Progenitor cell of endocrine pancreas (in vitro differentiated cells): ENCODE measurements at places on chromosomes 7 and 10. TPM values are rescaled to one million over a fixed set of nuclear protein-coding genes. Genes with fewer than 3 reads are reported as not detected.

SVOPL gene
- 1.4 TPM in 2 replicates for total RNA-seq

FAM180A gene
- total RNA-seq, result not detected in 2 replicates

FZD8 gene
- 27.4 TPM in 2 replicates for total RNA-seq

ERVW-1 gene
- not detected in 2 replicates for total RNA-seq

DNA sequence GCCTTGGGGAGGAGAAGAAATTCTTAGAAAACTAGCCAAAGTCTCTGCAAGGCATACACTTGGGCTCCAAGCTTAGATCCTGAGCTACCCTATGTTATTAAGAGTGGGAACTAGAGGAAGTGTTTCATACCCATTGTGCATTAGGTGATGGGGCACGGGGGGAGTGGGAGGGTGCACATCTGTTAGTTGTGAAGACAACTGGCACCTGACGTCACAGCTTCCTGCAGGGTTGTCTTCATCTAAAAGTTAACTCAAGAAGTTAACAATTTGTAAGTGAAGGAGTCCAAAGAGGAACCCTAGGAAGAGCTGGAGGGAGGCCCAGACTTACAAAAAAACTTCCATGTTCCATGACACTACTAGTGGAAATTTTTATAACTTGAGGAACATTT, 158.1 kb downstream of the ADRA2A start:
- no peaks in the 10 kb centered on the region for H3K4me1 ChIP-seq
- DNase-seq, result no peak
- H3K36me3 ChIP-seq, result no peaks in the 10 kb centered on the region
- peaks cover 27% of the 10 kb centered on the region for H3K27me3 ChIP-seq

GRCh38 chr7:131773413-131773812, 217.0 kb upstream of the PODXL start:
- H3K27ac ChIP-seq, result no peak overlapping the region
- peaks cover 7% of the 10 kb centered on the region for H3K27me3 ChIP-seq
- H3K4me3 ChIP-seq, result no peak overlapping the region
- peaks cover 16% of the 10 kb centered on the region for H3K4me1 ChIP-seq

GRCh38 chr10:110506448-110506847, 8.7 kb downstream of the DUSP5 start:
- H3K4me3 ChIP-seq, result no peak overlapping the region
- H3K27ac ChIP-seq, result peak overlapping the region; percentile 41
- peaks cover 31% of the 10 kb centered on the region for H3K4me1 ChIP-seq

DNA sequence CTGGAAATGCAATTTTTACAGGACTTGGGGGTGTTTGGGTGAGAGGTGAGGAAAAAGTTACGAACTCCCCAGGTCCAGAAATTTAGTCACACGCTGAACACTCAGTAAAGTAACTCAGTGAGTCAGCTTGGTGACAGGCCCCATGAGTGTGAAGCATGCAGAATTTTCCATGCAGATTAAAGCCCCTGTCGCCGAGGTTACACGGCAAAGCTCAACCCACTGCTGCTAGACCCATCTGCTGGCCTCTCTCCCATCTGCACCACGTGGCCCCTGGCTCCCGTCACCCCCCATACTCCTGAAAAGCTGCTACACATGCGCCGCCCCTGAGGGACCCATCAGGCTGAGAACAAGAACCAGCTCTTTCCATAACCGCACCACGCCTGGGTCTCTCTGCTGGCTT, 7.0 kb upstream of the MMP21 start:
- no peak overlapping the region for H3K4me3 ChIP-seq
- H3K4me1 ChIP-seq, result no peaks in the 10 kb centered on the region
- H3K27ac ChIP-seq, result no peak overlapping the region
- H3K36me3 ChIP-seq, result no peaks in the 10 kb centered on the region
- no peak for DNase-seq

DNA sequence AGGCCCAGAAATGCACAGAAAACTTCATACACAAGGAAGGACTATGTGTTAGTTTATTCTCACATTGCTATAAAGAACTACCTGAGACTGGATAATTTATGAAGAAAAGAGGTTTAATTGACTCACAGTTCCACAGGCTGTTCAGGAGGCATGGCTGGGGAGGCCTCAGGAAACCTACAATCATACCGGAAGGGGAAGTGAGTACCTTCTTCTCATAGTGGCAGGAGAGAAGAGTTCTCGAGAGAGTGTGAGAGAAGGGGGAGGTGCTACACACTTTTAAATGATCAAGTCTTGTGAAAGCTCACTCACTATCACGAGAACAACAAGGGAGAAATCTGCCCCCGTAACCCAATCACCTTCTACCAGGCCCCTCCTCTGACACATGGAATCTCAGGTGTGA, 16.8 kb upstream of the RAMP3 start:
- no peaks in the 10 kb centered on the region for H3K36me3 ChIP-seq
- H3K27ac ChIP-seq, result no peak overlapping the region
- H3K4me3 ChIP-seq, result no peak overlapping the region
- peaks cover 14% of the 10 kb centered on the region for H3K27me3 ChIP-seq

- H3K4me1 ChIP-seq, result peaks cover 5% of the 10 kb centered on the region
- no peak overlapping the region for H3K27ac ChIP-seq
- DNase-seq, result no peak
- no peak overlapping the region for H3K4me3 ChIP-seq
Observed at GRCh38 chr10:118031351-118032075, 15.2 kb downstream of the RAB11FIP2 start.

DNA sequence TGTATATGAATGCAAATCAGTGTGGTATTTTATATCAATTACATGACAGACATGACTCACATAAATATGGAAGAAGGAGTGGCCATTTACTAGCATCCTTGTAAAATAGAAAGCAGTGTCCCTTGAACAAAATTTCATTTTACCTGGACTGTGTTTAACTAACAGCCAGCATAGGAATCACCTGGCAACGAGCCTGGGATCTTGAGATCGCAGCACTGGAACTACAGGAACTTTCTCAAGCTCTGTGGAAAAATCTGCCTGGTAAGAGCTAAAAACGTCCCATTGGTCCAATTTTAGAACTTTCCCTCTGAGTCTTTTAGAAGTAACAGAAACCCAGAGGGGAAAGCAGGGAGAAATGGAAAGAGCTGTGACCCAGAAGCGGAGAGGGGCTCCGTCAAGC, 68.9 kb upstream of the AMPH start:
- no peaks in the 10 kb centered on the region for H3K4me1 ChIP-seq
- DNase-seq, result no peak
- no peaks in the 10 kb centered on the region for H3K27me3 ChIP-seq
- no peaks in the 10 kb centered on the region for H3K36me3 ChIP-seq

- H3K27ac ChIP-seq, result no peak overlapping the region
- no peak for DNase-seq
- peaks cover 4% of the 10 kb centered on the region for H3K27me3 ChIP-seq
- peaks cover 17% of the 10 kb centered on the region for H3K4me1 ChIP-seq
- no peaks in the 10 kb centered on the region for H3K36me3 ChIP-seq
- no peak overlapping the region for H3K4me3 ChIP-seq
Observed at GRCh38 chr10:3704565-3705325, 80.3 kb downstream of the KLF6 start.

- no peaks in the 10 kb centered on the region for H3K27me3 ChIP-seq
- no peak overlapping the region for H3K4me3 ChIP-seq
Observed at GRCh38 chr10:56880606-56881005, 519.5 kb upstream of the ZWINT start.

GRCh38 chr7:73892003-73892999, 31.3 kb downstream of the TMEM270 start:
- H3K36me3 ChIP-seq, result no peaks in the 10 kb centered on the region
- H3K4me1 ChIP-seq, result peaks cover 2% of the 10 kb centered on the region
- no peak overlapping the region for H3K27ac ChIP-seq
- no peak for DNase-seq
